ENCODE measurements at places on chromosomes 4 and X. TPM values are rescaled to one million over a fixed set of nuclear protein-coding genes. Genes with fewer than 3 reads are reported as not detected.

DNA sequence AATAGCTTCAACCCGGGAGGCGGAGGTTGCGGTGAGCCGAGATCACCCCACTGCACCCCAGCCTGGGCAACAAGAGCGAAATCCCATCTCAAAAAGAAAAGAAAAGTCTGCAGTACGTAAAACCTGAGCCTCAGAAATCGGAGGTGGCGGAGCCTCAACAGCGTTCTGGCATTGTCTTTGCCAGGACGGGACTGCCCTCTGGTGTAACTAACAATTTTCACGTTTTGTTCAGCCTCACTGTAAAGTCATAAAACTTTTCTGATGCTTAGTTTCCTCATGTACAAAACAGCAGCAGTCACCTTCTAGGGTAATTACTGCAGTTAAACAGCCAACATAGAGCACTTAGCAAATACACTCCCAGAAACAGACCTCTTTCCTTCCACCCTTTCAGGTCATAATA is 121.7 kb downstream of the RBM47 start:
- peak; percentile 61 for DNase-seq

DNA sequence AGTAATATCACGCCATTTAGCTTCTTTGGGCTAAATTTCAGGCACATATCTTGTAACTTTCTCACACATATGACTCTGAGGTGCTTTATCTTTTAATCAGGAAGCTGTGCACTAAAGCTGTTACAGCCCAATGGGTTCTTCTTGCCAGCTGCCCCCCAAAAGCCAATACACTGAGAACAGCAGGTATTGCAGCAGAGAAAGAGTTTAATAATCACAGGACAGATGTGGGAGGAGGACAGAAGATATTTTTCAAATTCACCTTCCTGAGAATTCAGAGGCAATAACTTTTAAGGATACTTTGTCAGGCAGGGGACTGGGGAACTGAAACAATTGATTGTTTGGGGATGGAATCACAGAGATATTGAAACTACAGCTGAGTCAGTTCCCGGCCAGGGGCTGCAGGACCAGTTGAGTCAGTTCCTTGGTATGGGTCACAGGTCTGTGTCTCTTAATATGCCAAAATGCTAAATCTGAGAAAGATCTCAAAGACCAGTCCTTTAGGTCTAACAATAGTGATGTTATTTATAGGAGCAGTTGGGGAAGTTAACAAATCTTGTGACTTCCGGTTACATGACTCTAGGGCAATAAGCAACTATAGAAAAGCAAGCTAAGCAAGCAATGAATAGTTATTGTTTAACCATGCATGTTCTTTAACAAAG is 28.1 kb downstream of the DDIT4L start:
- no peak for DNase-seq

DNA sequence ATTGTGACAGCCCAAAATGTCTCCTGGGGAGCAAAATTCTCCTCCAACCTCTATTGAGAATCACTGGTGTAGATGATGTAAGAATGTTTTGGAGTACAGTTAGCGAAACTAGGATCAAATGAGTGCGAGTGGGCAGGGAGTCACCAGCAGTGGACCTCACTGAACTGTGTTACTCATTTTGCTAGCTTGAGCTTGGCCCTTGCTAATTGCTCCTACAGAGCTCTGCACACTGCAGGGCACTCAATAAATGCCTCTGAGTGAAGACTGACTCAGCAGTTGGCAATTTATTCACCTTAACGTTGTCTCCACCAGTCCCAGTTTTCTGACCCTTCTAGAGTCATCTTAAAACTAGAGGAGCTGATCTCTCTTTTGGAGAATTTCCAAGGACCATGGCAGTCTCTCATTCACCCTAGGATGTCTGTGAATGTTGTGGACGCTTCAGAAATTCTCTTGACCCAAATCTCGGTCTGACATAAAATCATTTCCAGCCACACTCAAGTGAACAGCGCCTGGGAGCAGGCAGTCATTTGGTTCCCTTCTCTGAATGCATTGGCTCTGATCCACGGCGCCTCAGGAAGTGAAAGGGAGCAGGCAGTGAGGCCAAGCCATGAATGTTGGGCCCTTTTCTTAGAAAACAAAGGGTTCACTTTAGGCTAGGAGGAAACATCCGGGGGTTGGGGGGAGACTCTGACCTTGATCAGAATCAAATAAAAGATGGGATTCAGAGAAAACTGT is 148.1 kb downstream of the NWD2 start:
- DNase-seq = peak; percentile 42

DNA sequence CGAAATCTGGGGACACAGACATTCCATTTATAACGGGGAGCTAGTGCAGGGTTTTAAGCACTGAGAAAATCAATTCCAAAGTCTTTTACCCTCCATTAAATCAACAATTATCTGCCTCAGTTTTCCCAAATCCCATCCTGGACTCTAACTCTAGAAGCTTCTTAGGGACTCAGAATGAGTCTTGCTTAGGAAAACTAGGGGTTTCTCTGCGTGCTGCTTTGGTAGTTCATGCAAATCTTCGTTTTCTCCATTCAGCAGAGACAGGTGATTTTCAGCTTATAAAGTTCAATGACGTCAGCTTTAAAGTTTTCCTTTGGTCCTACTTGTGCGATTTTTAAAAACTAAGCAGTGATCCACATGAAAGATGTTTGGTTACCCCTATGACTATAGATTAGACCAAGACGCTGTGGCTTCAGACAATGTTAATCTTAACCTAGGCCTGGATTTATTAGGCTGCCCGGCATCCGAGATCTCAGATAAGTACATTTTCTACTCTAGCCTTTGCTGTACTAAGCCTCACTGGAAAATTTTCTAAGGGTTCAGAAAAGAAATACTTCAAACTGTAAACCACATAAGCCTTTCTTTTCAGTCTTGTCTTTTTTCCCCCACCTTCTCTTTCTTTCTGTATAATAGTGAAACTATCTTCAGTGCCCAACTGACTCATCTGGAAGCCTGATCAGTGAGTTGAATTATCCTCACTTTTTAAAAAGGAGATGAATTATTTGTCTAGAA is 121.4 kb upstream of the GATB start:
- no peak for DNase-seq

GRCh38 chr4:112361181-112361791 is 64.1 kb downstream of the ALPK1 start:
- no peak for DNase-seq

GRCh38 chr4:32472918-32473317 is 1752.7 kb downstream of the PCDH7 start:
- no peak for DNase-seq

- no peak for DNase-seq
These were observed 219.7 kb downstream of the DCLK2 start for GRCh38 chr4:150297861-150298474.

- no peak for DNase-seq
These were observed 47.6 kb downstream of the SH3KBP1 start for GRCh38 chrX:19839770-19840254.

DNA sequence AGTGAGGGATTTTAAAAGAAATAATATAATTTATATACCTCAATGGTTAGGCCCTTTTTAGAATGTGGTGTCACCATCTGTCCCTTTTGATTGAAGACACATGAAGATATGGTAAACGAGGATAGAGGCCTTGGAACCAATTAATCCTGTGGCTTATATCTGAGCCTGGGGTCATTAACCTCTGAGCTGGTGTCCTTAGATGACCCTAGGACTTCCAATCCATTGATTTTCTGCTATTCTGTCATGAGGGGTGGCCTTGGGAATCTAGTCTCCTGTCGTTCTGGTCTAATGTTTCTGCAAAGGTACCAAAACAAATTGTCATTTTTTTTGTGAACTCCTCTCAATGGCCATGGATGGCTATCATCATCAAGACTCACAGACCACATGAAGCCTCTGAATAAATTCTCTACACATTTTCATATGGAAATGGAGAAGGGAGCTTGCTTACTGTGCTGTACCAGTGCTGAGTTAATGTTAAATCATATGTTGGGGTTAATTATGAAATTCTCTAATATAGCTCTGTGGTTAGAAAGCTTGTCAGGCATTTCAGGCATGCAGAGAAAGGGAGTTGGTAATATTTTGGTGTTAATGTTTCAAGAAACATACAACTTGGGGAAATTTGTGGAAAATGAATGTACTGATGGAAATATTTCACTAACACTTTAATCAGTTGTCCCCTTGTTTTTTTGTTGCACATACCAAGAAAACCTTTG is 204.2 kb upstream of the IL15 start:
- DNase-seq = no peak

- no peak for DNase-seq
These were observed 68.4 kb downstream of the FBXO8 start for GRCh38 chr4:174215057-174215456.

GRCh38 chr4:14877246-14878225 is 124.7 kb upstream of the CPEB2 start:
- no peak for DNase-seq

The WDFY3 gene
- 55.5 TPM for total RNA-seq

The MAGEB17 gene
- total RNA-seq = 0.22 TPM

The NALF2 gene
- total RNA-seq = 0.22 TPM

The CYBB gene
- total RNA-seq = 9.7 TPM

The PDZD4 gene
- total RNA-seq = 24.2 TPM

The HTN1 gene
- not detected for total RNA-seq

The SMR3B gene
- not detected for total RNA-seq

Data from mucosa of descending colon (tissue), 3 donors.